ENCODE measurements at places on chromosomes 13 and 19. TPM values are rescaled to one million over a fixed set of nuclear protein-coding genes. Genes with fewer than 3 reads are reported as not detected.

Gene PLPPR3
- total RNA-seq = not detected

Gene LINGO3
- total RNA-seq = 0.22 TPM

Gene SIGLEC12
- total RNA-seq = not detected

Gene ZNF578
- 0.27 TPM for total RNA-seq

Gene ZNF628
- 23.9 TPM for total RNA-seq

DNA sequence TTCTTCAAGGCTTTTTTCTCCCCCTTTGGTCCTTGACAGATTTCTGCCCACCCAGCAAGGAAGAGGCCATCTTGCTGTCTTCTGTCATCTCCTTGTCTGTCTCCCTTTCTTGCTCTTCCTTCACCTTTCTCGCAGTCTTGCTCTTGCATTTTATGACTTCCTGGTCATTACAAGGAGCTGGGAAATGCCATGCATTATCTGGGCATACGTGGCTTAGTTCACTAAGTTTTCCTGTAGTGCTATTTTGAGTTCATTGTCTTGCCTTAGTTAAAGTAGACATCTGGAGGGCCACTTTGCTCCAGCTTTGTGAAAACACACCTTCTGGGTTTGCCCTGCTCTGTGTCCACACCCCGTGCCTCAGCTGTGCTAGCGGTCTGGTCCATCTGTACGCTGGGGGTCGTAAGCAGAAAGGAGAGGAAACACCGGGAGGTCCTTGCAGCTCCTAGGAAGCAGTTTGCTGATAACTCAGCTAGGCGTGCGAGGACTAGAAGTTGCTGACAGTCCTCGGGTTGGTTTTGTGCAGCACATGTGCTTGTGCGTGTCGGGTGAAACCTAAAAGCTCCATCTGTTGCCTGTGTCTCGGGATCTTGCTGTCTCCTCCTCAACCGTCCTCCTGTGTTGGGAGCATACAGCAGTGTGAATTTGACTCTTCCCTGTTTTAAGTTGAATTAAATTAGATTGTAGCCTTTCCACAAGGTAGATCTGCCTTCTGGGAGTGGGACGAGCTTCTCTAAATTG lies 59.4 kb downstream of the ARHGEF7 start:
- H3K27ac ChIP-seq = no peak overlapping the region
- peaks cover 38% of the 10 kb centered on the region for H3K4me1 ChIP-seq
- DNase-seq = no peak
- H3K4me3 ChIP-seq = no peak overlapping the region
- no peaks in the 10 kb centered on the region for H3K27me3 ChIP-seq
- peaks cover 18% of the 10 kb centered on the region for H3K36me3 ChIP-seq

DNA sequence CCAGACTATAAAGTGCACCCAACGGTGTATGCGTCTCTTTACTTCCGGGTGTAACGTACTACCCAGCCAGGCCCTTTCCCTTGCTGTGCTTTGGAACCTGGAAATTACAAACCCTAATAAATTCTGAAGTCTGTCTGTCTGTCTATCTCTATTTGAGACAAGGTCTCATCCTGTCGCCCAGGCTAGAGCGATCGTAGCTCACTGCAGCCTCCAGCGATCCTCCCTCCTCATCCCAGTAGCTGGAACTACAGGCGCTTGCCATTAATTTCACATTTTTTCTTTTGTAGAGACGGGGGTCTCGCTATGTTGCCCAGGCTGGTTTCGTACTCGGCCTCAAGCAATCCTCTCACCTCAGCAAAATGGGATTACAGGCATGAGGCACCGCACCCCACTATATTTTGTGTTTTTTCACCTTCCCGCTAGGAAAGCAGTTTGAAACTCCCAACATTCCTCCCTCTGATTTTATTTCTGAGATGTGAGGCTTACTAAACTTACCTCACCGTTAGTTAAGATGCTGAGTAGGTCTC lies 469 bp upstream of the RNF6 start:
- peaks cover 21% of the 10 kb centered on the region for H3K36me3 ChIP-seq
- peaks cover 1% of the 10 kb centered on the region for H3K27me3 ChIP-seq
- H3K27ac ChIP-seq = peak overlapping the region; percentile 95
- no peak for DNase-seq
- peaks cover 31% of the 10 kb centered on the region for H3K4me1 ChIP-seq
- peak overlapping the region; percentile 96 for H3K4me3 ChIP-seq

GRCh38 chr13:99980201-99980823 lies 1.3 kb upstream of the ZIC2 start:
- H3K27me3 ChIP-seq = peaks cover 49% of the 10 kb centered on the region
- peak; percentile 57 for DNase-seq
- H3K36me3 ChIP-seq = no peaks in the 10 kb centered on the region

- peaks cover 5% of the 10 kb centered on the region for H3K4me1 ChIP-seq
- no peak for DNase-seq
- H3K27me3 ChIP-seq = peaks cover 16% of the 10 kb centered on the region
- no peak overlapping the region for H3K27ac ChIP-seq
- no peak overlapping the region for H3K4me3 ChIP-seq
These were observed 27.9 kb upstream of the PARP4 start for GRCh38 chr13:24540236-24541126.

DNA sequence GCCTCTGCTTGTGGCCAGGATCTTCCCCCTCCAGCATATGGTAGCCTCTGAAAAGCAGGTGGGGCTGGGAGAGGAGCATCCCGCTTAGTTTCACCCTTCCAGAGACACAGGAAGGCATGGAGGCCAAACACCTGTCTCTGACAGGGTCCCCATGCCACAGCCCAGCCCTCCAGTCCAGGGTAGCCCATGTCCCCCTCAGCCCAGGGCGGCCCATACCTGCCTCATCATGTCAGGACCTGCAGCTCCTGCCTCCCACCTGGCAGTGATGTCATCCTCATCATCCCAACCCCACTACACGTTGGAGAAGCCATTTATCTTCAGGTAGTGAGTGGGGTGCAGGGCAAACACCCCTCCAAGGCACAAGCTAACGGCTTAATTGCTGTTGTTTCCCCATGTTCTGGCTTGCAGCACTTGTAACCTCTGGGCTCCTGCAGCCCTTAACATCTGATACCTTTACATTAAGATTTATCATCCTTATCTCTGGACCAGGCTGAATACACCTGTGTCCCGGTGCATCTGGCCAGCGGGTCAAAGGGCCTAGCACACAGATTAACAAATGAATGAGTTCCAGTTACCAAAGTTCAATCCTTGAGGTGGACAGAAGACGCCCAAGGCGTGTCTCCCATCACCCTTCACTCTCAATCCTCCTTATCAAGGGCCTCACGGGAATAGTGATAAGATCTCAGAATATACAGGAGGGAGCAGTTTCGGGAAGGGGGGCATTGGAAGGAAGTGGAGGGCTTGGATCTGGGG lies 22.2 kb downstream of the ZNF175 start:
- H3K27ac ChIP-seq = no peak overlapping the region
- H3K36me3 ChIP-seq = no peaks in the 10 kb centered on the region
- no peak for DNase-seq
- no peaks in the 10 kb centered on the region for H3K27me3 ChIP-seq

- H3K4me3 ChIP-seq = peak overlapping the region; percentile 95
- peak; percentile 72 for DNase-seq
- no peaks in the 10 kb centered on the region for H3K27me3 ChIP-seq
- H3K36me3 ChIP-seq = no peaks in the 10 kb centered on the region
- H3K27ac ChIP-seq = peak overlapping the region; percentile 85
These were observed 671 bp downstream of the ZDHHC20 start for GRCh38 chr13:21458451-21458812.

DNA sequence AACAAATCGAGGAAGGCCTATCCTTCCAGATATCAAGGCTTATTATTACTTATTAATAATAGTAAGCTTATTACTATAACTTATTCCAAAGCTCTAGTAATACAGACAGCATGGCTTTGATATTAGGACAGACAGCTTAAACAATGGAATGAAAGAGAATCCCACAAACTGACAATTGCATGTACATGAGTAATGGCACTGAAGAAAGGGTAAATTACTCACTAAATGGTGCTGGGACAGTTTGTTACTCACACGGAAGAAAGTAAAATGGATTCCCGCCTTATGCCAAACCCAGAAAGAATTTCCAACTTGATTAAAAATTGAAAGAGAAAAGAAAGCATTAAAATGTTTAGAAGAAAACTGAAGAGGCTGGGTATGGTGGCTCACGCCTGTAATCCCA lies 60.3 kb downstream of the MIPEP start:
- DNase-seq = no peak
- no peaks in the 10 kb centered on the region for H3K4me1 ChIP-seq
- H3K4me3 ChIP-seq = no peak overlapping the region
- H3K36me3 ChIP-seq = peaks cover 8% of the 10 kb centered on the region

DNA sequence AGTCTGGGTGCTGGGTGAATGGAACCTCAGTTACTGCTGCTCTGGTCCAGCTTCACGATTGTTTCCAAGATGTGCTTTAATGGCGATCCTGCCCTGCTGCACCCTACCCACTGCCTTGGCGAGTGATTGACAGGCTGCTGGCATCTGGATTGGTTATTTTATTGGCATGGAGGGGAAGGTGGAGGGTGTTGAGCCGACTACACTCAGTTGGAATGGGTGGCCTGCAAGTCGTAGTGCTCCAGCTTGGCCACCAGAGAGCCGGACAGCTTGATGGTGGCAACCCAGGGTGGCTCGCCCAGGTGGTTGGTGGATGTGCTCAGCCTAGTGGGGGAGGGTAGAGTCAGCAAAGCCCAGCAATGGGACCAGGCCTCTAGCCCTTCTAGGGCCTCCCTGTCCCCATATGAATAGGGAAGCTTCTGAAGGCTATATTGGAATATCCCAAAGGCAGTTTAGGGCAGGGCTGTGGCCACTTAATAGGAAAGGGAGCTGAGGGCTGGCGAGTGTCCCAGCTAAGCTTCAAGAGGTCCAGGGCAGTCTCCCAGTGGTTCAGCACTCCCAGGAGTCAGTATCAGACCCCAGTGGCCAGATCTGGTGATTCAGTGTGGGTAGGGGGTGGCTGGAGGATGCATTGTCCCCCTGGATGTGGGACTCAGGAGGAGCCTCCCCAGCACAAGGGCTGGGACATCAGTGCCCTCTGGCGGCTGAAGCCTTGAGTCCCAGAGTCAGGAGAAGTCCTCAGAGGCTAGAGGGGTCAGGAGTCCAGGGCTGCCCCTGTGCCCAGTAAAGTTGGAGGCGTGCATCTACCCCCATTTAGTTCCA lies 3.4 kb downstream of the GGN start:
- H3K4me3 ChIP-seq = no peak overlapping the region
- H3K36me3 ChIP-seq = peaks cover 46% of the 10 kb centered on the region
- no peak overlapping the region for H3K27ac ChIP-seq
- H3K27me3 ChIP-seq = peaks cover 2% of the 10 kb centered on the region
- DNase-seq = no peak

- H3K27me3 ChIP-seq = peaks cover 1% of the 10 kb centered on the region
- no peaks in the 10 kb centered on the region for H3K4me1 ChIP-seq
- no peak overlapping the region for H3K4me3 ChIP-seq
- H3K27ac ChIP-seq = no peak overlapping the region
- no peak for DNase-seq
- H3K36me3 ChIP-seq = no peaks in the 10 kb centered on the region
These were observed 32.1 kb downstream of the KCTD12 start for GRCh38 chr13:76853921-76854608.

DNA sequence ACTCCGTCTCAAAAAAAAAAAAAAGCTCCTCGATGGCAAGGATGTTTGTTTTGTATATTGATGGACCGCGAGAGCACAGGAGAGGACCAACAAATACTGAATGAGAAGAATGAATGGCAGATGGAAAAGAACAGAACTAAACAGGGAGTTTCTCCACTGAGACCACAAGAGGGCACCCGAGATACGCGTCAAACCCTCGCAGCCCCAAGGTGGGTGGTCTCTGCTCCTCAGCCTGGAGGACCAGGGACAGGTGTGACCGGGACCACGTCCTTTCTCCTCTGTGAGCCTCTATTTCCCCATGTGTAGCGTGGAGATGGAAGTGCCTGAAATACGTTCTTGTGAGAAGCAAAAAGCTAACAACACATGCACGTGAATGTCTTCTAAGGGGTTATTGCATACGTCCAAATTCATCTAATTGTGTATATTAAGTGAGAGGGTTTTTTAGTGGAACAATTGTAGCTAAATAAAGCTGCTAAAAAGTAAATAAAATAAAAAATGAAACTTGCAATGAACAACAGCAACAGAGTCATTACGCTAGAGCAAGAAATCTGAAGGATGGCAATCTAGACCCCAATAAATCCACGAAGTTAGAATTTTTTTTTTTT lies 8.3 kb upstream of the CDC42EP5 start:
- no peak overlapping the region for H3K4me3 ChIP-seq
- peak; percentile 62 for DNase-seq
- no peak overlapping the region for H3K27ac ChIP-seq
- H3K36me3 ChIP-seq = no peaks in the 10 kb centered on the region
- peaks cover 4% of the 10 kb centered on the region for H3K4me1 ChIP-seq
- H3K27me3 ChIP-seq = peaks cover 2% of the 10 kb centered on the region

DNA sequence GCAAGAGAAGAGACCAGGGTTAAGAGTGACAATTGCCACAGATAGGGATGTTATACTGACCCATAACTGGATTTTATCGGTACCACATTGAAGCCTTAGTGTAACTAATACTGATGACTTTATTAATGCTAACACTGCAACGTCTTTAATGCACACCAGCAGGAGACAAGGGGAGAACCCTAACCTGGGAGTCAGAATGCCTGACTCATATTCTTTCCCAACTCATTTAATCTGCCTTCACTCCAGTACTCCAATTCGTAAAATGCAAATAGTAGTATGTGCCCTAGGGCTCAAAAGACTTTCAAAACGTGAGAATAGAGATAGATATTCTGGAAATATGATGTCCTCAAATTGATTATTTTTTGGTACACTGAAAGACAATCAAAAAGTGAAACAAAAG lies 62.4 kb downstream of the GPC6 start:
- H3K27me3 ChIP-seq = no peaks in the 10 kb centered on the region
- no peaks in the 10 kb centered on the region for H3K4me1 ChIP-seq
- no peak for DNase-seq
- no peak overlapping the region for H3K4me3 ChIP-seq
- no peak overlapping the region for H3K27ac ChIP-seq

GRCh38 chr13:105135852-105136615 lies 1399.4 kb downstream of the EFNB2 start:
- no peak for DNase-seq
- H3K36me3 ChIP-seq = no peaks in the 10 kb centered on the region
- peaks cover 12% of the 10 kb centered on the region for H3K4me1 ChIP-seq
- H3K27ac ChIP-seq = no peak overlapping the region

DNA sequence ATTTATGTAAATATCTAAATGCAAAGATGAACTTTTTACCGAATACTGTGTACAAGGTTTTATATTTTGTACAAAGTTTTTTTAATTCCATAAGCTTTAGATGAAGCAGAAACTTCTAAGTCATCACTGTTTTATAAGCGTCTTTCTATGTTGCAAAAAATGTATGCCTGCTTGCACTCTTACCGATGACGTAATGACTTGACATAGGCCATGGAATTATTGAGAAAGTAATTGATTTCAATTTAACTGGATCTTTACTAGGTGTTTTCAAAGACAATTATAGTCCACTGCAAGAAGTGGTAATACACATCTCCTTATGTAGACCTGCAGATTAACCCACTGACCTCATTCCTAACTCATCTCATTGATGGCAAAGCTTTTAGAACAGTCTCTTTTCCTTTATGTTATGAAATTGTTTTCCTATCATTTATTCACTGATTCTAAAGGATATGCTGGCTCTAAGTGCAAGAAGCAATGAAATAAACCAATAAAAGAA lies 10.4 kb downstream of the DACH1 start:
- no peaks in the 10 kb centered on the region for H3K27me3 ChIP-seq
- H3K4me3 ChIP-seq = no peak overlapping the region
- H3K27ac ChIP-seq = no peak overlapping the region
- no peak for DNase-seq
